Transverse colon (tissue), 4 donors: ENCODE measurements at places on chromosomes 6 and 20.

GRCh38 chr6:47477497-47478232 is at the start of gene CD2AP:
Gene CD2AP (plus strand): TSS chr6:47477789. CDS start chr6:47478245, 456 bp downstream.
- peak; percentile 93 for DNase-seq

DNA sequence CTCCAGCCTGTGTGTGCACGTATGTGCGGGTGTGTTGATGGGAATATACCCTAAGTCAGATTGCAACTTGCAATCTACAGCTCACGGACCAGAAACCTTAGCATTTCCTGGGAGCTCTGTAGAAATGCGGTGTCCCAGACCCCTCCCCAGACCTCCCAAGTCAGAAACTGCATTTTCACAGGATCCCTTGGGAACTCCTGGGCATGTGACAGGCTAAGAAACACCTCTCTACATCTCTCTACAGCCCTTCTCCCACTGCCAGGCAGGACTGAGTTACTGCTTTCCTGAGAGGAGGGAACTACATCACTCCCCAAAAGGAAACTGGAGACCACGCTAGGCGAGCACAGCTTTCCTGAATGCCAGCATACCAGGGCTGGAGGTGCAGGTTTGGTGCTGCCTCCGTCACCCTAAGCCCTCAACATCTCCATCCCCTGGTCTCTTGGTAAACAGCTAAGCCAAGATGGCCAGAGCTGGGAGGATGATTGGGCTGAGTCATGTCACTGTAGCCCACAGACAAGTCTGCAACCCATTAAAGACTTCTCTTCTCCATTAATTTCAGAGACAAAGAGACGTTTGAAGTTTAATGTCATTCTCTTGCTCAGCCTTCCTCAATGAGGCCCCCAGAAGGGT is 194.4 kb downstream of the BMP7 start:
- DNase-seq: no peak

DNA sequence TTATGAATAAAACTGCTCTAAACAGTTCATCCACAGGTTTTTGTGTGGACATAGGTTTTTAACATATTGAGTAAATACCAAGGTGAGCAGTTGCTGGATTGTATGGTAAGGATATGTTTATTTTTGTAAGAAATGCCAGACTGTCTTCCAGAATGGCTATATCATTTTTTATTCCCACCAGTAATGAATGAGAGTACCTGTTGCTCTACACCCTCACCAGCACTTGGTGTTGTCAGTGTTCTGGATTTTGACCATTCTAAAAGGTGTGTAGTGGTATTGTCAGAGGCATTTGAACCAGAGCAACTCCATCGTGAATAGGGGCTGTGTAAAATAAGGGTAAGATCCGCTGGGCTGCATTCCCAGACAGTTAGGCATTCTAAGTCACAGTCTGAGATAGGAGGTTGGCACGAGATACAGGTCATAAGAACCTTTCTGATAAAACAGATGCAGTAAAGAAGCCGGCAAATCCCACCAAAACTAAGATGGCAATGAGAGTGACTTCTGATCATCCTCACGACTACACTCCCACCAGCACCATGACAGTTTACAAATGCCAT is 12.9 kb upstream of the NT5E start:
- DNase-seq: no peak

DNA sequence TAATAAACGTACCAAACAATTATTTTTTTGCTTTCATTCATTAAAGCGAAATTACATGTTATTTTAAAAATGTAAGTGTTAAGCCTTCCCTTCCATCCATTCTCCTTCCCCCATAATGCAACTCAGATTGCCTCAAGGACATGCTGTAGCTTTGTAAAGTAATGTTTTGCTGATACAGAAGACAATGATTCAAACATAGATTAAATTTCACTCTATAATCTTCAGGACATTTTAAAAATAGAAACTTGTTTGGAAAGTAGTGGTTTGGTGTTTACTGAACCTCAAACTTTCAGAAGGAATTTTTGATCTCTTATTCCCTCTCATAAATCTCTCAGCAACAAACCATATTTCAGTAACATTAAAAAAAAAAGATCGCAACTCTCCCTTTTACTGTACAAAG is 350.9 kb upstream of the HSF2 start:
- no peak for DNase-seq

- DNase-seq: no peak
Measured at GRCh38 chr6:69957985-69958559, 91.7 kb downstream of the COL19A1 start.

- no peak for DNase-seq
Measured at GRCh38 chr6:136503303-136504029, 46.8 kb downstream of the MAP7 start.

DNA sequence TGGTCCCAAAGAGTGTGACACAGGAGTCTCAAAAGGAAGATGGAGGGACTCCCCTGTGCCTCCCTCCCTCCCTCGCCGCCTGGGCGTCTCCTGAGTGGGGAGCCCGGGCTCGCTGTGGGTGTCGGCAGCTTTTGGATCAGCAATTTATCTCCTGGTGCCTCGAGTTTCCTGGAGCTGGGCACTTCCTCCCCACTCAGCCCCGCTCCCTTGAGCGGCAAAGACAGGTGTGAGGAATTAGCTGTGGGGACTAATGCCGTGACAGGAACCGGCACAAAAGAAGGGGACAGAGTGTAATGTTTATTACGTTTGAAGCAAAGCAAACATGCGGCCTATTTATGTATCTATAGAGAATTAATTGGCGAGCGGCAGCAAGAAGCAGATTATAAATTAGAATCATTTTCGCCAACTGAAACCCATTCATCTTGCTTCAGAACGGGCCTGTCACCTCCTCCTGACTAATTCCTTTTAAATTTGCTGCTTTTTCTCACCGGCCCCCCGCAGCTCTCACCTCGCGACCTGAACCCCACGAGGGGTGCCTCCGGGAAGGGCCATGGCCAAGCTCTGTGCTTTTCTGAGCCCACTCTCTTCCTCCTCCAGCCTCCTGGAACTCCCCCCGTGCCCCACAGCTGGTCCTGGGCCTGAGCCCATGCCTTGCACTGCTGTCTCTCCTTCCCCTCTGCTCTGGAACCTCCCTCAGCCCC is 8.8 kb upstream of the CDH22 start:
- no peak for DNase-seq

DNA sequence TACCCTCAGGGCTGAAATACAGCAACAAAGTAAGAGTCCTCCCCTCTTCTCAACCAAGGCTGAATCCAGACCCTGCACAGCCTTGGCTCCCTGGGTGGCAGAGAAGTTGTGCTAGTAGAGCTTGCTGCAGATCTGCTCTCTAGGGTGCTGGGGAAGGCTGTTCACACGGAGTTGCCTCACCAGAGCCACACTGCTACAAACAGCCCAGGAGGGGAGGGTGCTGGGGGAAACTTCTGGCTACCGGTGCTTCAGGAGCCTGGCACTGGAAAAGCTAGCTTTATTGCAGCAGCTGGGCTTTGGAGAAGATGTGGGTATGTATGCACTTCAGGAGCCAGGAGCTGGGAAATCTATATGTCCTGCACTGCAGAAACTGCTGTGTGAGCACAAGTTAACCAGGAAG is 37.6 kb upstream of the SUPT3H start:
- no peak for DNase-seq

- no peak for DNase-seq
Measured at GRCh38 chr20:58822149-58822548, 28.6 kb downstream of the GNAS-AS1 start.

DNA sequence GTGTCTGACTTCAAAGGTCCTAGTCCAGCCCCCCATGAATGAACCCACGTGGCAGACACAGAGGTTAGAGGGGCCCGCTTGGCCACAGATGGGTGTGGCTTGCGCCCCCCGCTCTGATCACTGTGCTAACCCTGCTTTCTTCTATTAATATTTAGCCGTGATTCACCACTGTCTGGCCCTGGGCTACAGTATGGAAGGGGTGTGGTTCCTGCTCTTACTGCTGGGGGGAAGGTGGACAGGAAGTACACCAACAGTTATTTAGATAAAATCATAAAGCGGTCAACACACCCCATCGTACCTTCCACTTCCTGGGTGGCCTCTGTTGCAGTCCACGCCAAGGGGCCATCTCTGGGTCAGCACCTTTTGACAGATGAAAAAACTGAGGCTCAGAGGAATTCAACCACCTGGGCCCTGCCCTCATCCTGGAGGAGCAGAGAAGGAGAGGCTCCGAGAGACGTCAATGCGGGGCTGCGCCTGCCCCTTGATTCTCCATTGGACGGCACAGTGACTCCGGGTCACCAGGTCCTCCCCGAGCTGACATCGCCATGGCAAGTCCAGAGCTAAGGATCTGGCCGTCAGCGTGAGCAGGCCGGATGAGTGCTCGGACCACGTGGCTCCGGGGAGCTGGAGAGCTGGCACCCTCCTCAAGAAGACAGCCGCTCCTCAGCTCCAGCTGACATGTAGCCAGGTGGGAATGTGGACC is 206.3 kb downstream of the PREX1 start:
- peak; percentile 44 for DNase-seq

DNA sequence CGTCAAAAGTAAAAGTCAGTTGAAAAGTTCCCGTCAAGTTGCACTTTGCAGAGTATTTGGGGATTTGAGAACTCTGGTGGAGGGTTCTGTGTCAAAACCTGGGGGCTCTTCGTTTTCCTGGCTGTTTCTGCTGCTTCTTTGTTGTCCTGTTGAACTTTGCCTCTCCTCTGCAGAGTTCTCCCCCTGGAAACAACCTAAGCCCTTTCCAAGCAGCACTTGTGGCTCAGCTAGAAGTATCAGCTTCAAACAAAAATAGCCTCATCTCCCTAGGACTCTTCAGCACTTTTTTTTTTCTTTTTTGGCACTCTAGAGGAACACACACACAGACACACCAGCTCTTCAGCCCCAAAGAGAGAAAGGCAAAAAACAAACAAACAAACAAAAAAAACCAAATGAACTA is at the start of gene TRDN:
Gene TRDN, minus strand, starts transcription at position 169 of the 400 bp plus-strand sequence. CDS start 175 bp downstream, outside the sequence.
- DNase-seq: no peak

DNA sequence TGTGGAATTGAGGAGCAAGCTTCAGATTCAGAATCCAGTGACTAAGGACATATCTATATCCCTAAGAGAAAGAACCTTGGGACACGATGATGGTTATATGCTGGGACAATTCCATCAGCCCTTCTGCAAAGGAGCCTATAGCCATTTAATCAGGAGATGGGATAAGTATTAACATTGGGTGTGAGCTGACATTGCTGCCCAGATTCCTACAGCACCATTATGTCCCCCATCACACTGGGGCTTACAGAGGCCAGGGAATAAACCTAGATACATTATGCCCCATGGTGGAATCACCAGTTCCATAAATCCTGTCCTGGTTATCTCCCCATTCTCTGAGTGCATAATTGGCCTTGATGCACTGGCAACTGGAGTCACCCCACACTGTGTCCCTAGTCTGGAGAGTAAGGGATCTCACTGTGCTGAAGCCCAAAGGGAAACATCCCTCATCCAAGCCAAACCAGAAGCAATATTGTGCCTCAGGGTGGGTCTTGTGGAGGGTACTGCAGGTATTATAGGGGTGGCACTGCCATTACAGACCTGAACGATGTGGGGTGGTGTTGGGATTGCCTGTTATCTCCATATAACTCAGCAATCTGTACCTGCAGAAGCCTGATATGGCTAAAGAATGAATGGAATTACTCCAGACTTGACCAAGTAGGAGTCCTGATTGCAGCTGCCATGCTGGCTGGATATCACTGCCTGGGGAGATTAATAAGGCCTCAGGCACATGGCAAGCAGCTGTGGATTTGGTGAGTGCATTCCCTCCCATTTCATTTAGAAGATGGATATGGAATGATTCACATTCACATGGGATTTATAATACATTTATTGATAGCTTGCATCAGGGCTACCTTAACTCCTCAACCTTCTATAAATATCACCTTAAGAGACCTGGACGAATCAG is 5.0 kb downstream of the HLA-A start:
- DNase-seq: no peak

DNA sequence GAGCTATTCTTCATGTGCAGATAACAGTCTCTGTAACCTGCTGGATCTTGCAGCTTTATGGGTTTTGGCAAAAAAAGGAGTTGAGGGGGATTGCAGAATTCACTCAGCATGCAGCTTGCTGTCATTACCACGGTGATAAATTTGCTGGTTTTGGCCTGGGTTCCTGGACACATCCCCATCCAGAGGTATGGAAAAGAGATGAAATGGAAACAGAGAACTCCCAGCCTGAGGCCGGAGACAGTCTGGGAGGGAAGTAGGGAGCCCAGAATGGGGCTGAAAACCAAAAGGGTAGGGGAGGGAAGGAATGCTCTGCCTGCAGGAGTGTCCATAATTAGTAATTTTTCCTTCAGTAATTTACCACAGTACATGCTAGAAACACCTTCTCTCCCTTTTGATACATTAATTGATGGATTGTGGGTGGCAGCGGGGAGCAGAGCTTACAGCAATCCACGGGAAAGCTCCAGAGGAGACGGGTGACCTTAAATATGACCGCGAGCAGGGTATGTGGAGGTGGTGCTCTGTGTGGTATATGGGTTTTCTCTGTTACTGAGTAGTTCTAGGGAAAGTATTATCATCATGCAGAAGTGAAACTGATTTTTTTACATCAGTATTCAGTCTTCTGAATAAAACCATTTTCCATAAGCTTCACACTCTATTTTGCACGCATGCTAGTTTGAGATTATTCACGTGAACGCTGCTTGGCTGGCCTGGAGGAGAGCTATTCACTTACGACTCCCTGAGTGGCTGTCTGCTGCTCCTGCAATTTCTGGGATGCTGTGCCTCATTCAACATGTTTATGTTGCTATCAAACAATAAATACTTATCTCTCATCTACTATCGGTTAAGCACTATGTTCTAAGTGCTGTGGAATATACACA is 66.3 kb upstream of the KCNK16 start:
- no peak for DNase-seq

DNA sequence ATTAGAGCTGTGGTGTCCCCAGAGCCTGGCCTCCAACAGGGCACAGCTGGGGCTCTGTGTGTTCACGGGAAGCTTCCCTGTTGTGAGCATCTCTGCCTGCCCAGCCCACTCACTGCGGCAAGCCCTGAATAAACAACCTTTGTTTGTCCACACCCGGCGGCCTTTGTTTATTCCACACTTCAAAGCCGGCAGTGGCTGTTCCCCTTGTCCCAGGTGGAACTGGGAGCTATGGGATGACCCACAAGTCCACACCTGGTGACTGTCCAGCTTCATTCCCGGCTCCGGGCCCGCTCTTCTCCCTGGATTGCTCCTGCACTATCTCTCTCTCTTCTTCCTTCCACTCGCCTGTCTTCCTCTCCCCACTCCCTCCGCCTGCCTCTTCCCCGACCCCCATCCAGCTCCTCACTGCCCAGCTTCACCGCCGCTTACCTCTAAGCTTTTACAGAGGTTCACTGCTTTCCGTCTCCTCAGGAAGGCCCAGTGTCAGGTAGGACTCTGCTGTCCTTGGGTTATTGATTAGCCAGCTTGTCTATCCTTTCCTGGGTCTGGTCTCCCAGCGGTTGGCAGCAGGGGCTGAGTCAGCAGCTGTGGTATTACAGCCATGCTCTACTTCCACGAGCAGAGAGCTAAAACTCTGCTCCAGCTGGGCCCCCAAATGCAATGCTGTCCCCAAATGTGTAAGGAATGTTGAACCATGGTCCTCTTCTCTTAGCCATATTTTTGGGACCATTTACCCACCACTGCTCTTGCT is 17.8 kb downstream of the DACT2 start:
- peak; percentile 44 for DNase-seq

DNA sequence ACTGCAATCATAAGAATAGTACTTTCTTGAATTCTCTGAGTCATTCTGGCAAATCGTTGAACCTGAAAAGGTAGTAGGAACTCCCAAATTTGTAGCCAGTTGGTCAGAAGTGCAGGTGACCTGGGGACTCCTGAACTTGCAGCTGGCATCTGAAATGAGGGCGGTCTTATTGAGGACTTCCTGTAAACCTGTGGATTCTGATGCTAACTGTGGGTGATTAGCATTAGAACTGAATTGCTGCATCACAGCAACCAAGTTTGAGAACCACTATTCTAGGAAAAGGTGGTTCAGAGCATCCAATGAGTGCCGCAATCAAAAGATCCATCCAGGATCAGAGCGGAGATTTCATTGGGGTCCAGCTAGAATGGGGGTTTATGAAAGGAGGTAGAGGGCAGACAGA is 50.2 kb upstream of the UTRN start:
- no peak for DNase-seq
